ENCODE measurements at places on chromosomes 3 and 15. TPM values are rescaled to one million over a fixed set of nuclear protein-coding genes. Genes with fewer than 3 reads are reported as not detected.

The PAQR5 gene
- 8.7 TPM for total RNA-seq

DNA sequence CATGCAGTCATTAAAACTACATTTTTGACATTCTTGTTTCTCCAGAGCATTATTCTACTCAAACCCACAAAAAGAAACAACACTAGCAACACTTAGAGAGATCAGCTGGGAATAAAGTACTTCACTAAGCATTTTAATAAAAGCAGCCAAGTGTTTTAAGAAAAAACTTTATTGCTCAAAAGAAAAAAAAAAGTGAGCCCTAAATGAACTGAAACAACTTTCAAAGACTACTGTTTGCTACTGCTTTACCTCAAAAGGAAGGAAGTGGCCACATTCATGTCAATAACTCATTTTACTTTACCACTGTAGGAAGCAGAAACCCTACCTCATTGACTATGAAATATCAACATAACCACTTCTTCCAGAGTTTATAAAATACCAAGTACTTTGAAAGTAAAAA, 91.3 kb downstream of the UACA start:
- H3K4me1 ChIP-seq: peaks cover 5% of the 10 kb centered on the region
- peaks cover 5% of the 10 kb centered on the region for H3K36me3 ChIP-seq
- DNase-seq: no peak
- H3K4me3 ChIP-seq: no peak overlapping the region
- H3K27ac ChIP-seq: no peak overlapping the region

DNA sequence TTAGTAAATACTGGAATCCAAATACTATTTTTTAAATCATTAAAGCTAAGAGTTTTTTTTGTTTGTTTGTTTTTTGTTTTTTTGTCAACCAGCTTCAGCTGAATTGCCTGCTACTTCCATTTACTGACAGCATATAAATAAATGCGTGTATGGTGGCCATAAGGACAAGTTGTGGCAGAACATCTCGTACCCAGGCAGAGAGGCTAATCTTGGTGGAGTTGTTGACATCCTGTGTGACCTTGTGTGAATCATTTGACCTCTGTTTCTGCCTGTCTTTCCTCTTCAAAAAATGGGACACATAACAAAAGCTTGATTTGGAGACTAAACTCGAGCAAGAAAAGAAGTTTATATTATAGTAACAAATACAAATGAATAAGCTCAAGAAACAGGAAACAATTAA, 734.2 kb downstream of the MCTP2 start:
- no peaks in the 10 kb centered on the region for H3K36me3 ChIP-seq
- H3K4me1 ChIP-seq: no peaks in the 10 kb centered on the region
- H3K4me3 ChIP-seq: no peak overlapping the region
- H3K27me3 ChIP-seq: no peaks in the 10 kb centered on the region
- no peak overlapping the region for H3K27ac ChIP-seq

DNA sequence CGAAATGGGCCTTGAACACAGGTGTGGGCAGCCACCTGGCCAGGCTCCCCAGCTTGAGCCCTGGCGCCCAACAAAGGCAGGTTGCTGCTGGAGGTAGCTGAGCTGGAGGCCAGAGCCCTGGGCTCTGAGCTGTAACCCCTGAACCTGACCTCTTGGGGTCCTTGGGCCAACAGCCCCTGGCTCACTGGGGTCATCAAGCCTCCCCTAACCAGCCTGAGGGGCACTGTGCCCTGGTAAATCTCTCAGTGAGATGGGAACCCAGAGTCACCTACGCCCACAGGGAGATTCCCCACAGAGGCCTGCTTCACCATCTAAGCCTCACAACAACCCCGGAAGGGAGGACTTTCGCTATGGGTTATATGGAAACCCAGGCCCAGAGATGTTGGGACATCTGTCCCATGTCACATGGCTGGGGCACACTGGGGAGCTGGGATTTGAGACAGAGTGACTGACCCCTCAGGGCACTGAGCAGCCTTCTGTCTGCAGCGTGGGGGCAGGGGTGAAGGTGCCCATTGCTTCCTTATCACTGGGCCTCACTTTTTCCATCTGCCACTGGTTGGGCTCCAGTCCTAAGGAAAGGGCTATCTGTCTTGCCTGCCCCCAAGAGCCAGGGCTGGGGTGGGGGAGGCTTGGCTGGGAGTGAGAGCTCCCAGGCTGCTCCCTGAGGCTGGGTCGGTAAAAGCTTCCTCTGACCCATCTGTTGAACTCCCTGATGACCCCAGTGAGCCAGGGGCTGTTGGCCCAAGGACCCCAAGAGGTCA, 59.1 kb downstream of the IQSEC1 start:
- no peak overlapping the region for H3K4me3 ChIP-seq
- H3K36me3 ChIP-seq: no peaks in the 10 kb centered on the region
- no peak for DNase-seq

GRCh38 chr3:124802061-124802698, 71.9 kb downstream of the UMPS start:
- H3K36me3 ChIP-seq: no peaks in the 10 kb centered on the region
- no peak overlapping the region for H3K4me3 ChIP-seq
- DNase-seq: no peak
- H3K4me1 ChIP-seq: peaks cover 3% of the 10 kb centered on the region
- no peaks in the 10 kb centered on the region for H3K27me3 ChIP-seq
- no peak overlapping the region for H3K27ac ChIP-seq

GRCh38 chr15:99455789-99456160, 110.0 kb upstream of the MEF2A start:
- DNase-seq: no peak
- no peak overlapping the region for H3K27ac ChIP-seq
- no peak overlapping the region for H3K4me3 ChIP-seq
- H3K36me3 ChIP-seq: no peaks in the 10 kb centered on the region
- no peaks in the 10 kb centered on the region for H3K27me3 ChIP-seq
- H3K4me1 ChIP-seq: no peaks in the 10 kb centered on the region

- H3K27me3 ChIP-seq: no peaks in the 10 kb centered on the region
- peaks cover 15% of the 10 kb centered on the region for H3K36me3 ChIP-seq
- peak; percentile 88 for DNase-seq
- no peaks in the 10 kb centered on the region for H3K4me1 ChIP-seq
- no peak overlapping the region for H3K27ac ChIP-seq
Measured at GRCh38 chr15:89874926-89875564, 18.7 kb downstream of the AP3S2 start.

The GOLGB1 gene
- 27.3 TPM for total RNA-seq

The MRPL46 gene
- 24.4 TPM for total RNA-seq

All from H1 (cell line).